K562 (cell line): ENCODE measurements at places on chromosomes 5 and 9. TPM values are rescaled to one million over a fixed set of nuclear protein-coding genes. Genes with fewer than 3 reads are reported as not detected.
A peak's percentile ranks its signal among the peaks of the same experiment; 100 is the strongest.

- peaks cover 83% of the 10 kb centered on the region for H3K4me1 ChIP-seq
- peaks cover 50% of the 10 kb centered on the region; the same call in 2 of the 3 replicates for H3K36me3 ChIP-seq
- DNase-seq: peak; percentile 65
- peak overlapping the region; percentile 35; the same call in 1 of the 2 replicates for H3K4me3 ChIP-seq
- peak overlapping the region; percentile 46; the same call in 1 of the 3 replicates for H3K27ac ChIP-seq
- no peaks in the 10 kb centered on the region for H3K27me3 ChIP-seq
These were observed 961 bp downstream of the DPP7 start for GRCh38 chr9:137113385-137114159.

MEIKIN gene
- total RNA-seq: not detected in 2 replicates

- H3K4me1 ChIP-seq: no peaks in the 10 kb centered on the region
- no peaks in the 10 kb centered on the region for H3K36me3 ChIP-seq
- no peaks in the 10 kb centered on the region for H3K27me3 ChIP-seq
- DNase-seq: no peak
- H3K27ac ChIP-seq: no peak overlapping the region
- no peak overlapping the region for H3K4me3 ChIP-seq
These were observed 55.1 kb downstream of the MEGF9 start for GRCh38 chr9:120659209-120659608.

DNA sequence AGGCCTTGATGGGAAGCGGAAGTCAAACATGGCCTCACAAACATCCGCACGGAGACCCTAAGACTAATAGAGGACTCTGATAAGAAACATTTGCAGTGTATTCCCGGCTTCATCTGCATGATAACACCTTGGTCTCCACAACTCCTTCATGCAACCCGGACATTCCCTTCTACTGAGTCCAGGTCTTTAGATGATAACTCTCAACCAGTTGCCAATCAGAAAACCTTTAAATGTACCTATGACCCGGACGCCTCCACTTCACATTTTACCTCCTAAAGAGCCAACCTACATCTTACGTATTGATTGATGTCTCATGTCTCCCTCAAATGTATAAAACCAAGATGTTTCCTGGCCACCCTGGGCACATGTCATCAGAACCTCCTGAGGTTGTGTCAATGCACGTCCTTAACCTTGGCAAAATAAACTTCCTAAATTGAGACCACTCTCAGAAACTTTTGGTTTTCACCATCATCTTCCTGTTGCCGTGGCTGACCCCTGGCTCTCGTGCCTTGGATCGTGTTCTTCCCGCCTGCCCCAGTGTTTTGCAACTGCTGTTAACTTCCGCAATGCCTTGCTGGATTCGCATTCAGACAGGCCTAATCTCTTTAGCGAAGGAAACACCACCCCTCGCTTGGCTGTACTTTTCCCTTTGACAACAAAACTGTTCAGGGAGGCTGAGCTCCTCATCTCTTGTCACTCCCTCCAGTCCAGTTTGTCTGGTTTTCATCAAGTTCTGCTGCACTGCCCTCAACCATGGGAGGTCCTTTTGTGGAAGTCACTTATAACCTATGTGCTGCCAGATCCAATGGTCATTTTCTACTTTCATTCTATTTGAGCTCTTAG lies 1.1 kb upstream of the DAP start:
- no peak for DNase-seq
- peak overlapping the region; percentile 95 for H3K27ac ChIP-seq
- no peaks in the 10 kb centered on the region for H3K27me3 ChIP-seq

GRCh38 chr9:97852001-97852398 lies 1.0 kb upstream of the FOXE1 start:
- DNase-seq: no peak
- H3K36me3 ChIP-seq: no peaks in the 10 kb centered on the region
- no peaks in the 10 kb centered on the region for H3K4me1 ChIP-seq
- H3K27me3 ChIP-seq: peaks cover 43% of the 10 kb centered on the region
- no peak overlapping the region for H3K4me3 ChIP-seq
- no peak overlapping the region for H3K27ac ChIP-seq

DNA sequence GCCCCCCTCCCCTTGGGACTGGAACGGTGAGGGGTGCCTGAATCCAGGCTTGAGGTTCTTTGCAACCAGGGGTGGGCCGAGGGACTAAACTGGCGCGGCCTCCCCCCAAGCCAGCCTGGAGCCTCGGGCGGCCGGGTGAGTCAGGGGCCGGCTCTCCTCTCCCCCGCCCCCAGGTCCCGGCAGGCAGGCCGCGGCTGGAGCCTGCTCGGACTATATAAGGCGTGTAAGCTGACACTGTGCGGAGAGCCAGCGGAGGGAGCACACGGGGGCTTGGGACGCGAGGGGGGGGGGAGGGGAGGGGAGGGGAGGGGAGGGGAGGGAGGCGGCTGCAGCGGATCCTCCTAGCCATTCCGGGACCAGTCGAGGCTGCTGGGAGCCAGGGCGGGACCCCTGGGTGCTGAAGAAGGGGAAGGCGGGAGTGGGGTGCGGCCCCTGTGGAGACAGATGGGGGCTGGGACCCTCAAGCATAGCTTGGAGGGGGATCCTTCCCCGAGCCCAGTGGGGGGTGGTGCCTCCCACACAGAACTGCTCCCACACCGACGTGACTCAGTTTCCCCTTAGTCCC lies 595 bp downstream of the PDLIM7 start:
- H3K27ac ChIP-seq: peak overlapping the region; percentile 95
- H3K4me3 ChIP-seq: peak overlapping the region; percentile 82
- H3K4me1 ChIP-seq: peaks cover 57% of the 10 kb centered on the region
- peaks cover 40% of the 10 kb centered on the region; the same call in 2 of the 3 replicates for H3K36me3 ChIP-seq

GRCh38 chr9:130448035-130448624 lies 3.4 kb downstream of the ASS1 start:
- no peaks in the 10 kb centered on the region for H3K27me3 ChIP-seq
- peaks cover 52% of the 10 kb centered on the region for H3K4me1 ChIP-seq
- peak; percentile 41 for DNase-seq
- H3K27ac ChIP-seq: no peak overlapping the region; the same call in 2 of the 3 replicates
